ENCODE measurements at places on chromosomes 7 and 10. TPM values are rescaled to one million over a fixed set of nuclear protein-coding genes. Genes with fewer than 3 reads are reported as not detected.

GRCh38 chr7:118214833-118215182 is 9.7 kb upstream of the ANKRD7 start:
- DNase-seq: no peak

DNA sequence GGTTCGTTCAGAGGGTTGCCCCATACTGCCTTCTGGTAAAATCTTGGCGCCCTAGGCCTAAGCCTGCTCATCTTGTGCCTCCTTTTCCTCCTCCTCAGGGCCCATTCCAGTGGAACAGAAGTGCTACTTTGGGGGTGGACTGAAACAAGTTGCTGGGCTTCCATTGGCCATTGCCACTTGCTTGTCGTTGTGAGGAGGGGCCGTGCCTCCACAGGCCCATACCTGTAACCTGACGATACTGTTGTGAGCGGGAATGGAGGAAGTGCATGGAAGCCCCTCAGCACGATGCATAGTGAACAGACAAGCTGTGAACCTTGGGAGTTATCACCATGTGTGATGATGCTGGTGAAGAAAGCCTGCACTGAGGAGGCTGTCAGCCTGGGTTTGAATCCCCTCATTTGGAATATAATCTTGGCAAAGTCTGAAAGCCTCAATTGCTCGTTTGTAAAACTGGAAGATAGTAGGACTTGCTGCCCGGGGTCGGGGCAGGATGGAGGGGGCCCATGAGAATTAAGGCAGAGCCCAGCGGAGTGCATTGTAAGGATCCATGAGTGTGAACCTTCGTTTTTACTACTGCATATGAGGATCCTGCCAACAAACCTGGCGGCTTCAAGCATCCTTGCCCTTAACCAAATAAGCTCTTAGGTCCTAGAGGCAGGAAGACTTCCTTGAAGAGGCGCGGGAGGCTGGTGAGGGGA is 671 bp upstream of the PAPSS2 start:
- peak; percentile 79 for DNase-seq

GRCh38 chr7:23335136-23335535 is 36.0 kb downstream of the MALSU1 start:
- no peak for DNase-seq

DNA sequence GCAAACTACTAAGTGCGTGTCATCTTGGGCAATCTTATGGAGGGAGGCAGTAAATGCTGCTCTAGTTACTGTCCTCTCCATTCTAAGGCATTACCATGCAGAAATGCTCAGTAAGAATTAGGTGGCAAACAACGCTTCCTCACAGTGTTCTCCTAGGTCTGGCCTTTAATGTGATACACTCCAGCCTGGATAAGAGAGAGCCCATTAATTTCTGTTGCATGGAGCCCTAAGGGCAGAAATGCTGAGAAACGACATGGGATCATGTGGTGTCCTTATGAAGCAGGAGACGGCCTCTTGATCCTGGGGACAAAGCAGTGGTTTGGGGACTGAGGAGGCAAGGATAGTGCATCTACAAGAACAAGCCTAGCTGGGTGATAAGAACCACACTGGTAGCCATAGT is 44.0 kb downstream of the SLC25A13 start:
- DNase-seq: no peak

- DNase-seq: no peak
Observed at GRCh38 chr10:97083228-97083829, 102.4 kb downstream of the SLIT1 start.

DNA sequence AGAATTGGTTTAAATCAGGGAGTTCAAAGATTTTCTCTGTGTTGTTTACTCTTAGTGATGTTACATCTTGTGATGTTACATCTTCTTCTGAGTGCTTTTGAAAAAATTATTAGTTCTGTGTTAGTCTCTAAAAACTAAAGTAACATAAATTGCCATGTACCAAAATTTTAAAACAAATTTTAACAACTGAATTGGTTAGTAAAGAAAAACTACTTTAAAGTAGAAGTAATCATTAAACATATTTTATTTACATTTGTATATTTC is 5.2 kb upstream of the IGF2BP3 start:
- DNase-seq: no peak

- no peak for DNase-seq
Observed at GRCh38 chr10:45526309-45526905, 146.2 kb downstream of the ZFAND4 start.

- no peak for DNase-seq
Observed at GRCh38 chr7:50584793-50585408, 19.7 kb upstream of the DDC start.

GRCh38 chr7:20240080-20240926 is 23.1 kb upstream of the MACC1 start:
- DNase-seq: no peak

GRCh38 chr10:96578022-96578421 is 8.8 kb downstream of the TM9SF3 start:
- DNase-seq: no peak

The FGL2 gene
- not detected for total RNA-seq

The DGKB gene
- 0.26 TPM for total RNA-seq

The OGDHL gene
- 21.9 TPM for total RNA-seq

All from H9 (cell line).